D341Med (cell line): ENCODE measurements at places on chromosomes 4 and X.

- DNase-seq: no peak
Observed at GRCh38 chr4:156946516-156947424, 24.8 kb downstream of the PDGFC start.

DNA sequence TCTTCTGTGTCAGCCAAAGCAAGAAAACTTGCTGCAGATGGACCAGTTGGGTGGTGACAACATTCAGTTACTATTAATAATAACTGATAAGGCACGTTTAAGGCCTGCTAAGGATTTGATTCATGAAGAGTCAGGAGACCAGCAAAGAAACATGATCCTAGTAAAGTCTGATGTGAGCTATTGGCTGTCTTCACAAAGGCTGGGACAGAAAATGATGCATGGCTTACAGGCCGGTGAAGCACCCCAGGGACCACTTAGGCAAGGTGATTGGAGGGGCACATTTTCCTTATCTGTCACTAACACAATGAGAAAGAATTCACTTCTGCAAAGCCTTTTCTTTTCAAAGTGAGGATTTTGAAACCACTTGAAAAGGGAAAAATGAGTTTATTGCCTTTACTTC is 65.4 kb upstream of the TRPC3 start:
- DNase-seq: no peak

GRCh38 chr4:186068581-186069348 is at the start of gene TLR3:
Gene TLR3, plus strand, starts transcription at chr4:186069156. Its CDS starts 7,464 bp downstream, at chr4:186076620.
- no peak for DNase-seq

DNA sequence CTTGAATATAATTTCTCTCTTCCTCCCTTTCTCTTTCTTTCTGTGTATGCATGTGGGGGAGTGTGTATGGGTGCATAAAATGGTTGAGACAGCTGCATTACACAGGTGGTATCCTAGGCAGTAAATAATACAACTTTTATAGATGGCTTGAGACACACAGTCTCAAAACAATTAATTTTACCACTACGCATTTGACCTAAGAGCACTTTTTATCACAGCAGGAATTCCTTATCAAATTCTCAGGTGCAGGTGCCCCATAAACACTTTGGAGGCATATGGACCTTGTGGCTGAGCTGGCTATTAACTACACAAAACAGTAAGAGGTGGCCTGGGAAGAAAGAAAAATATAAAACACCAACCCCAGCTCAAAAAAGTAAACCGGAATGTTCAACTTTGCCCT is 91.3 kb downstream of the RASGEF1B start:
- DNase-seq: no peak

GRCh38 chr4:121535351-121535750 is 154.5 kb upstream of the QRFPR start:
- DNase-seq: no peak

- no peak for DNase-seq
Observed at GRCh38 chr4:52868133-52868532, 6.0 kb downstream of the RASL11B start.

DNA sequence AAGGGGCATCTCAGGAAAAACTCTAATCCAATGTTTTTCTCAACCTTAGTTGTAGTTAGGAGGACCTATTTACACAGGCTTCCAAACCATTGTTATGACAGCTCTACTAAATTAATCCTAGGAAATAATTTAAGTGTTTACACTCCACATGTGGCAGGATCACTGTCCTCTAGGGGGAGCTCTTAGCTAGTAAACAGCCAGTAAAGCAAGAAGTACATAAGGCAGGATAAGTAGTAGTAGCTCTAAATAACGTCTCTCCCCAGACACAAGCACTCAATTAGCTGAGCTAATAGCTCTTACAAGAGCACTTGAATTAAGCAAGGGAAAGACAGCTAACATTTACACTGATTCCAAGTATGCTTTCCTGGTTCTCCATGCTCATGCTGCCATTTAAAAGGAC is 37.3 kb downstream of the NUDT11 start:
- no peak for DNase-seq

DNA sequence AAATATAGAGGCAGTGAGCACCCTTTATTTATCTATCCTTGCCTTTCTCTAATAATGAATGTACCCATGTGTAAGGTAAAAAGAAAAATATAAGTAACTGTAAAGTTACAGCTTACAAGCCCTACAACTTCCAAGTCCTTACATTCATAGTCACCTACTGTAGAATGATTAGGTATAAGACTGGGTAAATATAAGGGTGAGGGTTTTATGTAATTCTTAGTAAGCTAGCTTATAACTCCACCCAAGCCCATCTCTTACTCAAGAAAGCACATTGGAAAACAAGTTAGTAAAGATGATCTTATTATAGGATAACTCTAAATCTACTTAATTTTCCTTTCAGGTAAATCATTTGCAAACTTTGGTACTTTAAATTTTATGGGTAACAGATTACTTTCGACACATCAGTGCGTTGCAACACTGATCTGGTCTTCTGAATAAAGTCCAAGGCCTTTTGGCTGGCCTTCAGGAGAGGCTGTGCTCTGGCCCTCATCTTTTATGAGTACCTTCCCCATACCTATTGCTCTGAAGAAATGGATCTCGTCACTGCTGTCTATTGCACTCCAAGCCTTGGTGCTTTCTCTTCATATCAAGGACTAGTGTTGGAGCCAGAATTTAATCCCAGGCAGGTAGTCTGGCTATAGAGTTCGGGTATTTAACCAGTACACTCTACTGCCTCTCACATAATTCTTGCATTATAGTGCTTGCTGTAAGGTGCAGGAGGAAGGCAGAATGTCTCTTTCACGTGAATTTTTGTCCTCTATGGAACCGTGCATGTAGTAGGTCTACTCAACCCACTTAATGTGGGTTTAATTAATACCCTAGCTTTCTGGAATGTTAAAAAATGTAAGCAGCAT is 443.6 kb upstream of the AR start:
- DNase-seq: no peak

DNA sequence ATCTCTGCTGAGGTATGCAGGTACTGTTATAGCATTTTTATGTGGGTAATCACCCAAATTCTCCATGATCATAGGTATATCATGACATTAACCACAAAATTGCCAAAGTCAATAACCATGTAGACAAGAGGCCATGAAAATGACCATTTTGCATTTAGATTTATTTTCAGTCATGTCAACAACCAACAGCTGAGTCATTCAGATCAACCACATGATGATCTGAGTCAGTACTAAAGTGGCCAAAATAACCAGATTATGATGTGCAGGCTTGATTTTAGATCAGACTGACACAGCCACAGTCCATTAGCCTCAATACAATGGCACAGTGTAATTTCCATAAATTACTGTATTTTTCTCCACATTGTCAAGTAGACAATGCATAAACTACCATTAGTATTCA is 240.5 kb downstream of the GRIA3 start:
- DNase-seq: no peak

GRCh38 chrX:43870758-43871419 is 11.4 kb downstream of the MAOB start:
- no peak for DNase-seq

DNA sequence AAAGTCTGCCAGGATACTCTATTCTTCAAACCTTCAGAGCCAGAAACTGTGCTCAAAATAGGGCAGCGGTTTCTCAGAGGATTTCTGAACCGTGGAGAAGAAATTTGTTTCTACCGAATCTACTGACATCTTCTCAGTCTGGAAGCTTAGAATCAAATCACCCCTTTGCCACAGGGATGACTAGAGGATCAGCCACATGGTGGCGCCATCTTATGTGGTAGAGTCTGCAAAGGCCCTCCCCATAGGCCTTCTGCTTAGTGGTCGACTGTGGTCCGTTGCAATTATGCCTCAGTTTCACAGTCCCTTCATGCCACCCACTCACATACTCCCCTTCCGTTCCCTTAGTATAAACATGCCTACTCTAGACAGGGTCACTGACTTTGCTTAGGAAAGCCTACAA is 680.7 kb upstream of the SPANXN1 start:
- no peak for DNase-seq

GRCh38 chrX:15619053-15619755 is 18.4 kb upstream of the ACE2 start:
- DNase-seq: no peak
